ENCODE measurements at places on chromosomes 2 and 18.
A peak's percentile ranks its signal among the peaks of the same experiment; 100 is the strongest.

DNA sequence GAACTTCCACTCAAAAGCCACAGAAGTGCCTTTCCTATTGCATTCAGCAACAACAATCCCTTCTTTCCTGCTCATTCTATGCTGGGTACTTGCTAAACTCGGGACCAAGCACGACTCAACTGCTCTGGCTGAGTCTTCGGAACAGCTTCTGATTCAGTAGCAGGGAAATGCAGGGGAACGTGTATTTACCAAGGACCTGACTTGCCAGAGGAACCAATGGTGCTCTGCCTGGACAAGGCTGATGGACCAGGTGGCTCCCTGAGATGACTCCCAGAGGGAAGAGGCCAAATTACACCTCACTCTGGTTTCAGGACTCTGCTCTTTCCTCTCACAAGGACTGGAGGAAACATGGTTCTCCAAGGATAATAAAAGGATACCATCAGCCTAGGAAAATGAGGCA lies 12.2 kb downstream of the CXCR2 start:
- DNase-seq: no peak

DNA sequence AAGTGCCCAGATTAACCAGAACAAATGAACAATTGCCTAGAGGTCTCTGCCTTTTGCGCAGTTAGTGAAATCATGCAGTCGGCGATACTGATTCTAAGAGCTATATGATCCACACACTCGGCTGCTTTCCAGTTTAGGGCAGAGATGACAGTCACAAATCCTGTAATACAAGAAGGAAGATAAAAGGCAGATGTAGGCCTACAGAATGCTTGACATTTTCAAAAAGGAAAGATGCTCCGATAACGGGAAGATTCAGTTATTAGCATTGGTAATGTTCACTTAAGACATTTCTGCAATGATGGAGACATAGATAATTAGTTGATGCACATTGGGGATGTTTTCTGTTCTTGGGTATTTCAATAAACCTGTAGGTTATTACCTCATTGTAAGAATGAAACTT lies 19.5 kb downstream of the NYAP2 start:
- DNase-seq: no peak

DNA sequence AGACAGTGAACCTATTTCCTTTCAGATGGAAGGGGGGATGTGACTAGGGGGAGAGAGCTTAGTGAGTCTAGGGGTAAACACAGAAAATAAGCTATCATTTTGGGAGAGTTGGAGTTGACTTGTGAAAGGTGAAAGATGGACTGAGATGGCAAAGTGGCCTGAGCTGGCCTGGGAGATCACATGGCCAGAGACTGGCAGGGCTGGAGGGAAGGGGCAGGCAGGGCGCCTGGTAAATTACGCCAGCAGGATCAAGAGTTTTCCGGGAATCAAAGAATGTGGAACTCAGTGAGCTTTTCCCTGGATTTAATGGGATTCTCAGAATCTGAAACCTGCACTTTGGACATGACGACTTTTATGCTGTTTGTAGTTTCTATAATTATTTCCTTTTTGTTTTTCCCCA lies 841 bp upstream of the CFAP65 start:
- no peak for DNase-seq

GRCh38 chr2:44751754-44752479 lies 189.6 kb upstream of the SIX3 start:
- peak; percentile 14 for DNase-seq

DNA sequence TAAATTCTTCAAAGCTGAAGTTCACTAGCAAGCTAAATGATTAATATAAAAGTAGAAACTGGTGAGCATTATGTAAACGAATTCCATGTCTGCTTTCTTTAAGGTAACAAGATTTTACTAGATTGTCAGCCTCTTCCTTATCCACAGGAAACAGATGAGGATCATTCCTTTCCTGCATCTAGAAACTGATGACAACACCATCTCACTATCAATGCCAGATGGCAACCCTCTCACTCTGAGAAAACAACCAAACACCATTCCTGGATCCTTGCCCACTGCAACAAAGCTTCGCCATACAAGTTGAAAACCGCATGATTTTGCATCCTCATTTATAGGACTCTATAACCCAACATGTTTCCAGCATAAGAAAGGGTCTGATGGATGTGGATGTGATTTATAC lies 122.9 kb downstream of the ZNF521 start:
- DNase-seq: peak; percentile 91

DNA sequence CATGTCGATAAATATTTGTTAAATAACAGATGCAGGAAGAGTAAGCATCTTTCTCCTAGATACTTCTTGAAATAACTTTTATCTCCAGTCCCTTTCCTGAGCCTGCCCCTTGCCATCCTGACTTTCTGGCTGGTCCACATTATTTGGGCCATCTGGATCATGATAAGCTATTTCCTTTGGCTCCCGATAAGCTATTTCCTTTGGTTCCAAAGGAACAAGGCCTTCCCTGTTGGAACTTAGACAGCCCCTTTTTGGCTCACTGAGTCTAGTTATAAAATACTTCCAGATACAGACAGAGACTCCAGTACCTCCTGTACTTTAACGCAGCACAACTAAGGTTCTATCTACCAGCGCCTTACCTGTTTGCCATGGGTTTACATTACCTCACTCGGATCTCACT lies 205.3 kb upstream of the CCDC150 start:
- DNase-seq: no peak

GRCh38 chr2:195368249-195369217 lies 288.5 kb upstream of the SLC39A10 start:
- no peak for DNase-seq

GRCh38 chr2:159153463-159153862 lies 133.0 kb downstream of the WDSUB1 start:
- DNase-seq: no peak

DNA sequence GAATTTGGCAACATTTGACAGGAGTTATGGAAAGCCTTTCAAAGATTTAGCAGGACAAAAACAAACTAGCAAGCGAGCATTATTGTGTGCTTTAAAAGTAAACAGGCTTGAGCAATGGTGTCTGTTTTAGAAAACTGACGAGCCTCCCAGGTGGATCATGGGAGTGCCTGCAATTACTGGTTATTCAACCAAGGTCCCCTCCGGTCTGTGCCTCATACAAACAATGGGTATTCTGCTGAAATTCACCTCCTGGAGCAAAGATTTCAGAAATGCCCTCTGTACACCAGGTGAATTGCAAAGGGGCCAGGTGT lies 22.4 kb downstream of the RTP5 start:
- DNase-seq: no peak

Data from DMS 273 treated with DMSO at 0.1 percent for 48 hours (cell line).